ENCODE measurements at places on chromosomes 3 and 15. TPM values are rescaled to one million over a fixed set of nuclear protein-coding genes. Genes with fewer than 3 reads are reported as not detected.
A peak's percentile ranks its signal among the peaks of the same experiment; 100 is the strongest.

GRCh38 chr15:47534673-47535072 lies 182.6 kb upstream of the SEMA6D start:
- DNase-seq: no peak

Gene VWA5B2
- not detected for total RNA-seq

Gene HDAC11
- total RNA-seq: 12.5 TPM

DNA sequence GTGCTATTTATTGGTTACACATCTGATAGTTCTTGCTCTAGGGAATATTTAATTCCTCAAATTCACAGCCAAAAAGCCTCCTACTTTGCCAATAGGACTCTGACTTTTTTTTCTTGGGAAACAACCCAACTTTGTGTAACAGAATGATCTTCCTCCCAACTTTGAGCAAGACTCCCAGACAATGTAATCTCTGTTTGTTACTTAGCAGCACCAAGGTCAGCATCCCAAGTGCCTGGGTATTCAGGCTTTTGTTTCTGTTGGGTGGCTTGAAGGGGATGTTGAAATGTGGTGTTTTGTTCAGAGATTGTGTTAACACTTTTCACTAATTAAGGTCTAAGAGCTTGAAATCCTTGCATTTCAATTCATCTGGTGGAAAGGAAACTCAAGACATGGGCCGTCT lies 115.8 kb downstream of the ADAMTS9 start:
- no peak for DNase-seq

DNA sequence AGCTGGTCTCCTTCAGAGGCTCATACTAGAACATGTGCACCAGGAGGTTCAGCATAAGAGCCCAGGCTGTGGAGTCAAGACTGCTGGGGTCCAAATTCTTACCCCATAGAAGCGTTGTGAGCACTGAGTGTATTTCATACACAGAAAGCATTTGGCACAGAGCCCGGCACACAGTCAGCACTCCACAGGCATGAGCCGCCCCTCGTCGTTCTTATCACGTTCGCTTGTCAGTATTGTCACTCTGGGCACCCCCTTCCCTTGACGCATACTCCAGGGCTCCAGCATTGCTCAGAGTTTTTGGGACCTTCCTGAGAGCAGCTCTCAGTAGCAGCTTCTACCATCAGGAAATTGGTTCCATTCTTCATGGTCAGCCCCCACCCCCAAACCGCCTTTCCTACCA lies 25.2 kb downstream of the CORO2B start:
- DNase-seq: no peak

GRCh38 chr15:101209285-101209845 lies 42.5 kb downstream of the CHSY1 start:
- DNase-seq: no peak

DNA sequence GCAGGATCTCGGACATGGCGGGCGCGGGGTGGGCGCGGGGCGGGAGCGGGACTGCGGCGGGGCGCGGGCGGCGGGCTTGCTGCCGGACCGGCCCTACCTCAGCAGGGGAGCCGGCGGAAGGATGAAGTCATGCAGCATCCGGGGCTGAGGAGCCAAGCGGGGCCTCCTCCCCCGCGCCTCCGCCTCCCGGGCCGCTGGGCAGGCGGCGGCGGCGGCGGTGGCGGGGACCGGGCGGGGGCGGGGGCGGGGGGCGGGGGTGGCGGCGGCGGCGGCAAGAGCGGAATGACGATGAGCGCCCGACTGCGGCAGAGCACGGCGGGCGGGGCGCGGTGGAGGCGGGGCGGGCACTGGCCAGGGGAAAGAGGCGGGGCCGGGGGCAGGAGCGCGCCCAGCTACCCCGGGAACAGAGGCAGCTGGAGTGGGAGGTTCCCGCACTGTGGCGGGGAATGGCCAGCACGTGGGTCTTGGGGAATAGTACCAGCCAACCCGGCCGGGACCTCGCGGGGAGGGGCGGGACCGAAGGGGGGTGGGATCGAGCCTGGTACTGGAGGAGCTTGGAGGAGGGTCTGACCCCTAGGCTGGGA lies at the start of gene CAMK2N2:
Gene CAMK2N2, minus strand, starts transcription at position 284 of the 584 bp plus-strand sequence. Its CDS starts 268 bp downstream, at position 16.
- DNase-seq: peak; percentile 80

DNA sequence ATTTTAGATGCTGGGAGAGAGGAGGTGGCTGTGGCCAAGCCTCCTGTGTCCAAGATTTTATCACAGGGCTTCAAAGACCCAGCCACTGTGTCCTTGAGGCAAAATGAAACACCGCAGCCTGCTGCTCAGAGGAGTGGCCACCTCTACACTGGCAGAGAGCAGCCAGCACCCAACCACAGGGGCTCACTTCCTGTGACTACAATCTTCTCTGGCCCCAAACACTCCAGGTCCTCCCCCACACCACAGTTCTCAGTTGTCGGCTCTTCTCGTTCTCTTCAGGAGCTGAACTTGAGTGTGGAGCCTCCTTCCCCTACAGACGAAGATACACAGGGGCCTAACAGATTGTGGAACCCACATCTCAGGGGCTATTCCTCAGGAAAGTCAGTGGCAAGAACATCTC lies 45.6 kb downstream of the CDAN1 start:
- no peak for DNase-seq

DNA sequence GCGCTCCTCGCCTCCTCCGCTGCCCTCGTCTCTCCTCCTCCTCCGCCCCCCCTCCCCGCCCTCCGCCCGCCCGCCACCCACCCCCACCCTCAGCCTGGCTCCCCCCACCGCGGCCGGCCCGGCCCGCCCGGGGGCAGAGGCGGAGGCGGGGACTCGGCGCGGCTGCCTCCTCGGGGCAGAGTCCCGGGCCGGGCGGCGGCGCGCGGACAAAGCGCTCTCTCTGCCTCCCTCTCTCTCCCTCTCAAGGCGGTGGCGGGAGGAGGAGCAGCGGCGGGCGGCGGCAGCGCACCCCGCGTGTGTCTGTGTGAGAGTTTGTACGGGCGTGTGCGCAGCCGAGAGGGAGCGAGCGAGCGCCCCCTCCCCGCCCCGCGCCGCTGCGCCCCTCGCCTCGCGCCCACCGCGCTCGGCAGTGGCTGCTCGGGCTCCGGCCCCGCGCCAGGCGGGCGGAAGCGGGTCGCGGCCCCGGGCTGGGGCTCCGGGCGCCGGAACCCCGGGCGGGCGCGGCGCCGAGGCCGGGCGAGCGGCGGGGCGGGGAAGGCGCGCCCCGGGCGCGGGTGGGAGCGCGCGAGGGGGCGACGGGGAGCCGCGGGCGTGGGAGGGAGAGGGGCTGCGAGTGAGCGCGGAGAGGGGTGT lies at the start of gene IGF2BP2:
Gene IGF2BP2, minus strand, starts transcription at position 37 of the 633 bp plus-strand sequence. CDS start 82 bp downstream, outside the sequence.
- peak; percentile 79 for DNase-seq

GRCh38 chr3:76310089-76310488 lies 524.7 kb upstream of the ZNF717 start:
- peak; percentile 89 for DNase-seq

DNA sequence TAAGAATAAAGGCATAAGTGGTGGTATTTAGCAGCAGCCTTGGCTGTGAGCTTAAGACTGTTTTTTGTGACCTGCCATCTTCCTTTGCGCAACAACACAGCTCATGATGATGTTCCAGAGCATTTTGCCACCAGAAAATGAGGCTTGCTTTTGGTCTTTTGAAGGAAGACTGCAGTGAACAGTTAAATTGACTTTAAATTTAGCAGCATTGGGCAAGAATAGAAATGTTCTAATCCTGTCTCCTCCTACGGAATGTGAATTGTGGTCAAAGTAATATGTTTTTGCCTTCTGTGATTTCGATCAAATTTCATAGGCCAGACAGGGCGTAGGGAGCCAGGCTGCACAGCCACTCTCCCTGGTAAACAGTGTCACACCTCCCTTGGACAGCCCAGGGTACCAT lies 460.7 kb upstream of the RASGRP1 start:
- no peak for DNase-seq

DNA sequence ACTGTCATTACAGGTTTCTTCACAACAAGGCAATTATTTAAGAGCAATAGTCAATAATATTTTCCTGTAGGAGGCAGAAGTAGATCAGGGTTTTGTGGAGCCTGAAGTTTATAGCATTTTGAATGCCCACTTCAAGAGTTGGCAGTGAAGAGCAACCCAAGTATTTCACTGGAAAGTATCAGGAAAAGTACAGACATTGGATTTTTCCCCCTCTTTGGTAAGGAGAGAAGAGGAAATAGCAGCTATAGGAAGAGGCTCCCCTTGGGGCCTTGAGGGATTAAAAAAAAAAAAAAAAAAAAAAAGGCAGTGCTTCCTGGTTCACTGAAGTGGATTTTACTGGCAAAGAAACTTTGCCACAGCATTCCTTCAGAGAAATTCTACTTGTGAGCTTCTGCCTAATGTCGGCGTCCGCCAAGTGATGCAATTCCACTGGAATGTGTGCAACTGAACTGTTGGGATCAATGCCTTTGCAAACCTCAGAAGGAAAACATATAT lies 5.7 kb upstream of the CNTN6 start:
- peak; percentile 58 for DNase-seq

Gene SECISBP2L
- 36.4 TPM for total RNA-seq

GRCh38 chr3:171230865-171231264 lies 204.3 kb upstream of the SLC2A2 start:
- DNase-seq: no peak

DNA sequence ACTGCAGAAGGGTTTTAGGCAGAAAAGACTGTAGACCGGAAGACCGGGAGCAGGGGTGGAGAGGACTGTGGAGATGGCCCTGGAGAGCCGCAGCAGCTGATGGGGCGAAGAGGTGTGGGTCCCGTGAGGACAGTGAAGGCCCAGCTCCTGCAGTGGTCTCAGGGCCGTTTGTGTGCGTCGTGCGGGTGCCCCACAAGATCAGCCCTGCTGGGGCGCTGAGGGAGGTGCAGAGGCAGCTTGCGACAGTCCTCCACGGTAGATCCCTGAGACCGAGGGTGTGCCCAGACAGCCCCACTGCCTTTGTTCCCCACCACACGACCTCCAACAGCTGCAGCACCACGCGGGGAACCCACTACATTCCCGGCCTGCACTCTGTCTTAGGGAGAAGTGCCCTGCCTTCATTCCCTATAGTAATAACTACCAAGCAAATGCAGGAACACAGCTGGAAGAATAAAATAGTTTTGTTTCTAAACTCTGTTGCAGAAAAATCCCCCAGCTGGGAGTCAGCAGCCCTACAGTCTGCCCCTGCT lies 19.0 kb upstream of the CRABP1 start:
- DNase-seq: no peak

GRCh38 chr3:192057261-192057660 lies 596.3 kb downstream of the PYDC2 start:
- DNase-seq: no peak

Gene RHOA
- 287 TPM for total RNA-seq

DNA sequence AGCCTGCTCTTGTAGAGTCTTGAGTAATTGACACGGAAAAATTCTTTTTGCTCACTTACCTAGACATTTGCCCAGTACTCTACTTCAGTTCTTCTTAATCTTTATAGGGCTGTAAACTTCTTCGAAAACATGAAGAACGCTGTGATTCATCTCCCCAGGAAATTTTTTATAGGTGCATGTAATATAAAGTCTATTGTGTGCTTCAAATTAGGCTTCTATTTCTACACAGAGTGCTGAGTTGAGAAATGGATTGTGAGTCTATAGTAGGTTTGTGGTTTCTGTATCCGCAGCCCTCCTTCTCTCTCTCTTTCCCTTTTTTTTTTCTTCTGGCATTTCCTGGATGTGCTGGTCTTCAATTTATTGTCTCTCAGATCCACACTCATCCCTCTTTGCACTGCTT lies 183.3 kb upstream of the DCBLD2 start:
- DNase-seq: no peak

- no peak for DNase-seq
Measured at GRCh38 chr15:40282869-40283614, at the start of gene ANKRD63. Gene ANKRD63 (minus strand): TSS chr15:40283064. CDS start chr15:40282586, 478 bp downstream.

- peak; percentile 17 for DNase-seq
Measured at GRCh38 chr15:57462381-57462780, 86.1 kb downstream of the CGNL1 start.

DNA sequence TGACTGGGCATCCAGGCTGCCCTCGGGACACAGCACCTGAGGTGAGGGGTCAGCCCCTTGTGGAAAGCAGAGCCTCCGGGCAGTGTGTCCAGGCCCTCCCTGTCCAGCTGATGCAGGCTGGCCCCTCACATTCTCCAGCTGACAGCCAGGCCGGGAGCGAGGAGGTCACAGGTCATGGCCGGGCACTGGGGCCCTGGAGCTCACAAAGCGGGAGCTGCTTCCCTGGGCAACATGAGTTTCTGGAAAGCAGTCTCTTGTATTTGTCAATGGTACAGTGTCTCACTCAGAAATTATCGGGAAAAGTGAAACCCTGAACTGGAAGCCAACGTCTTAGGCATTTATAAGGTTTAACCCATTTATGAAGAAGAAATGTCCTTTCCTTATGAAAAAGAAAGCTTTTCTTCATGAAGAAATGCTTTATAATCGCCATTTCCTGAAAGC lies 118.5 kb downstream of the OPA1 start:
- peak; percentile 47 for DNase-seq

Gene PLD1
- total RNA-seq: 87.7 TPM

DNA sequence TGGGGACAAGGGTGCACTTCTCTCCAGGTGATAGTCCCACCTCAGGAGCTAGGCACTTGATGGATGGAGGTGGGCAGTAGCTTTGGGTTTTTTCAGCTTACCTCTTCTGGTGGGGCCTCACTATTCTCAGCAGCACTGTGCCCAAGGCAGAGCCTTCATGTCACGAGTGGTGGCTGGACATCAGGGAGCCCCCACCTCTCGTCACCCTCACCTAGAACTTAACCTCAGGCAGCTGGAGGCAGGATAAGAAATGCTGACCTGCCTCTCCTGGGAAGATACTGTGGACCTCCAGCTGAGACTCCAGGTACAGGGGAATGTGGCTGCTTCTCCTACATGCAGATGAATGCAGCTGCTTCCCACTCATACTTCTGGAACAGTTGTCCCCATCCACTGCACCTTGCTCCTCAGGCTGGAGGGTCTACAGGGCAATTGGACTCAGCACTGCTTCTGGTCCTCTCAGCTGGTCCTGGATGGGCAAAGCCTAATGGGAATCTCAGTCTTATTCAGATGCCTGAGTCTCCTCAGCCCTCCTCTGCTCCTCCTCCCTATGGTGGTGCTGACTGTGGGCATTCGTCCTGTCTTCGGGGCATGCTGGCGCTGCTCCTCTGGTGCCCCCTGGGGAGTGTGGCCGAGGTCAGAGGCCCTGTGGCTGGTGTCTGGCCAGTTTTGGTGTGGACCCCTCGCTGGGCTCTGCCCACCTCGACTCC lies 129.9 kb downstream of the KLF13 start:
- no peak for DNase-seq

- no peak for DNase-seq
Measured at GRCh38 chr15:51732646-51733045, 4.8 kb downstream of the LYSMD2 start.

- peak; percentile 60 for DNase-seq
Measured at GRCh38 chr15:45454814-45455213, 67.7 kb downstream of the SLC30A4 start.

GRCh38 chr3:193342551-193342950 lies 36.0 kb downstream of the ATP13A5 start:
- DNase-seq: peak; percentile 26

Gene ZPLD1
- total RNA-seq: 0.45 TPM

- DNase-seq: no peak
Measured at GRCh38 chr3:16289144-16289889, 24.3 kb downstream of the OXNAD1 start.

GRCh38 chr3:64022451-64023186 lies 675 bp downstream of the PSMD6 start:
- DNase-seq: peak; percentile 23

Gene KLHL40
- total RNA-seq: not detected

Gene P2RY13
- total RNA-seq: not detected

- DNase-seq: no peak
Measured at GRCh38 chr15:47983533-47983932, 137.3 kb upstream of the SLC24A5 start.

- DNase-seq: no peak
Measured at GRCh38 chr15:52657338-52657737, 21.9 kb downstream of the ATOSA start.

Measured in SK-MEL-5 (cell line).